ENCODE measurements at places on chromosomes 2 and 18.

- DNase-seq = no peak
These were observed 64.5 kb upstream of the ADAM23 start for GRCh38 chr2:206378835-206379234.

- DNase-seq = no peak
These were observed 526.3 kb upstream of the DCC start for GRCh38 chr18:51813740-51814139.

GRCh38 chr2:68287580-68288441 is 31.9 kb downstream of the CNRIP1 start:
- DNase-seq = peak; percentile 93

- no peak for DNase-seq
These were observed 122.1 kb downstream of the MGAT5 start for GRCh38 chr2:134375935-134376334.

GRCh38 chr18:60555625-60556024 is 183.1 kb upstream of the MC4R start:
- peak; percentile 7 for DNase-seq

- DNase-seq = no peak
These were observed 231.9 kb upstream of the SIX2 start for GRCh38 chr2:45241061-45241561.

DNA sequence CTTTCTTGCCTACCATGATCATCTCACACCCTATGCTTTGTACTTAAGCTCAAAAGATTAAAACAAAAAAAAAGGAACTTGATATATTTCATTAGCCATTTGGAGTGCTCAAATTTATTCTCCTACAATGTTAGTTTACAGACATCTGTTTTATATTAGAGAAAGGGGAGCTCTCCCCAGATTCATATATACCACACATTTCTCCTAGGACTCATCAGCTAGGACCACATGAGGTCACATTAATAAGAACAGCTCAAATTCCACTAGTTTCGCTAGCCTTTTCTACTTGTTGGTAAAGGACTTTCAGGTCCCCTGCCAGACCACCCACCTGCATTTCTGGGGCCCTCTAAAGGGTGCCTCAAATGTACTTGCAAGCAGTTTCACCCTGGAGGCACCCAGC is 151.2 kb upstream of the MMADHC start:
- DNase-seq = no peak

DNA sequence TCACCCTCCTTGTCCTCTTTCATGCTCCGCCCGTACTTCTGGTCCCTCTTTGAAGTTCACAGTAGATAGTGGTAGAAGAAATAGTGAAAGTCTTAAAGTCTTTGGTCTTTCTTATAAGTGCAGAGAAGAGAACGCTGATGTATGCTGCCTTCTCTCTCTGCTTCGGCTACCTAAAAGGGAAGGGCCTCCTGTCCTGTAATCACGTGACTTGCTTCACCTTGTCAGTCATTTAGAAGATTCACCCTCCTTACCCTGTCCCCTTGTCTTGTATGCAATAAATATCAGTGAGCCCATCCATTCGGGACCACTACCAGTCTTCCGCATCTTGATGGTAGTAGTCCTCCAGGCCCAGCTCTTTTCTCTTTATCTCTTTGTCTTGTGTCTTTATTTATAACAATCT is 144.6 kb downstream of the ARL4C start:
- no peak for DNase-seq

GRCh38 chr2:81984969-81985637 is 1680.6 kb upstream of the LRRTM1 start:
- DNase-seq = no peak

DNA sequence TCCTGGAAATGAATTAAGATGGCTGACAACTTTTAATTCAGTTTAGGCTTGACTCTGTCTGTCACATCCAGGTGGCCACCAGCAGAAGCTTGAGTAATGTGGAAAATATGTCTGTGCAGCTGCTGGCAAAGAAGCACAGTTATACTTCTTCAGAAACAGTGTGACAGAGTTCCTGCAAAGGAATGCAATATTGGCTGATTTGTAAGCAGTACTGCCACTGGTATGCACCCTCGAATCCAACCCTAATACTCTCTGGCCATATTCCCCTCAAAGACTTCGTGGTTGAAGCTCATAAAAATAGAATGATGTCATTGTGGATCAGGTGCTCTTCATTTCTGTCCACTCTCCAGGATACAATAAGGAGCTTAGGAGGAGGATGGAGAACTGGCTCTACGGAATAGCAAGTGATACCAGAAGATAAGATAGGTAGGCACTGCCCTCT is 86.2 kb downstream of the METTL8 start:
- peak; percentile 20 for DNase-seq

DNA sequence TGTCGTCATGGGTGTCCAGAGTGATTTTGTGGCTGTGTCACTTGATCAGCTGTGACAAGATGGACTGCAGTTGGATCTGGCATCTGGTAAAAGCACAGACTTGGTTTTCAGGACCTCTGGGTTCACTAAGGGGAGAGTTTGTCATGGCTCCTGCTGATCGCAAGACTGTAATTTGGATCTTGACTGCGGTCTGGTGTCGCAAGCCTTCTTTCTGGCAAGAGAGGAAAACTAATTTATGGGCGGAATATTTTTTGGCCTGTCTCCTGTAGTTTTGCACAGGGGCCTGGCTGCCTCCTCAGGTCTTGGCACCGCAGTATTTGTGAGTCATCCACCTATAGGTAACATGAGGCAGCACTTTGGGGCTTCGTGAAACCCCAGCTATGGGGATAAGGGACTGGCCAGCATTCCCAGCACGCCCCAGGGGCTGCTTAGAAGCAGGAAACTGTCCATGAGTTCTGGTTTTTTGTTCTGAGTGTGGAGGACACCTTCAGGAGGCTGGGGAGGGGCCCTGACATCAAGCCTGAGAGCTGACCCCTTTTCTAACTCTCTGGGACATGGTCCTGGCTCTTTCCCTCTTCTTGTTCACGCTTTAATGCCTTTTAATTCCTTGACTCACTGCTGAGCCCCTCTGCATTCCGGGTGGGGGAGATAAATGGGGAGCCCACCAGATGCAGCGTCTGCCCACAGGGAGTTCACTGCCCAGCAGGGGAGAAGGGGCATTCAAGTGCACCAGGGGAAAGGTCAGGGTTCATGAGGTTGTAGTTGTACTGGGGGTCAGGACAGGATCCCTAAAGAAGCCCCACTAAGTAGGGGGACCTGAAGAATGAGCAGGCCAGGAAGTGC is 12.2 kb downstream of the SH3BP4 start:
- no peak for DNase-seq

GRCh38 chr2:3940661-3941060 is 237.3 kb downstream of the DCDC2C start:
- DNase-seq = no peak

- DNase-seq = peak; percentile 87
These were observed 156.0 kb downstream of the TANC1 start for GRCh38 chr2:159124441-159124911.

DNA sequence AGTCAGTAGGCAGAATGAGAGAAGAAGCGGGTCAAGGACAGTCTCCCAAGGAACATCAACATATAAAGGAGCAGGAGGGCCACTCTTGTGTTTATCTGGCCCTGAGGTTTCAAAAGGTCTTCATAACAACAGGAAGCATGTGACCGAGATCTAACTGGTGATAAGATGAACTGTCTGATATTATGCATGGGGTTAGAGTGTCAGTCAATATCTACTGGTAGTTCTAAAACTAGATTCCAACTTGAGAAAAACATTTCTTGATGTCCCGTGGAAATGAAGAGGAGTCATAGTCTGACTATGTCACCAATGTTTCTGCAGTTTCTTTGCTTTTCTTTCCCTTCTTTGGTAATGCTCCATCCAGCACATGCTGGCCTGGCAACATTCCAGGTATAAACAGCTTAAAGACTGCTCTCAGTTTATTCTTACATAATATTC is 77.5 kb upstream of the ITPRID2 start:
- peak; percentile 67 for DNase-seq

- DNase-seq = no peak
These were observed 102.2 kb downstream of the VIT start for GRCh38 chr2:36798724-36799123.

DNA sequence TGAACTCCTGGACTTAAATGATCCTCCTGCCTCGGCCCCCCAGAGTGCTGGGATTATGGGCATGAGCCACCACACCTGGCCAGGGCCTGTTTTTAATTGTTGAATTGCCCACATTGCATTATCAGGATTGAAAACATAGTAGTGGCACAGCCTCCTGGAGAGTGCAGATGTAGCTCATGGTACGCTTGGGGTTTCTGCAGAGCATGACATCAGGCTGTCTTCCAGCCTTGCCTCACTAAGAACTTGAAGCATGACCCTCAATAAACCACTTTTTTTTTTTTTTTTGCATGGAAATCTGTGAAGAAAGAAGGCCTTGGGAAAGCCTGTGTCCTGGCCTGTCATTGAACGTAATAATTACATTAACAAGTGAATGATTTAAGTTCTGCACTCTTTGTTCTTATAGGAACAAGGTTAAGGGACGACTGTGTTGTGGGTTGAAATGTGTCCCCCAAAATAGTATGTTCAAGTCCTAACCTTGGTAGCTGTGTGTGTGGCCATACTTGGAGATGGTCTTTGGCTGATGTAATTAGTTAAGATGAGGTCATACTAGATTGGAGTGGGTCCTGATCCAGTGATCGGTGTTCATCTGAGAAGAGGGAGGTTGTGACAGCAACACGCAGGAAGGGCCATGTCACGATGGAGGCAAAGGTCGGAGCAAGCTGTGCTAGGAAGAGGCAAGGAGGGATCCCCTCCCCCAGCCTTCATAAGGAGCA is 90.2 kb downstream of the AGAP1 start:
- no peak for DNase-seq

- DNase-seq = no peak
These were observed 627.0 kb upstream of the SLC39A10 start for GRCh38 chr2:195029804-195030654.

DNA sequence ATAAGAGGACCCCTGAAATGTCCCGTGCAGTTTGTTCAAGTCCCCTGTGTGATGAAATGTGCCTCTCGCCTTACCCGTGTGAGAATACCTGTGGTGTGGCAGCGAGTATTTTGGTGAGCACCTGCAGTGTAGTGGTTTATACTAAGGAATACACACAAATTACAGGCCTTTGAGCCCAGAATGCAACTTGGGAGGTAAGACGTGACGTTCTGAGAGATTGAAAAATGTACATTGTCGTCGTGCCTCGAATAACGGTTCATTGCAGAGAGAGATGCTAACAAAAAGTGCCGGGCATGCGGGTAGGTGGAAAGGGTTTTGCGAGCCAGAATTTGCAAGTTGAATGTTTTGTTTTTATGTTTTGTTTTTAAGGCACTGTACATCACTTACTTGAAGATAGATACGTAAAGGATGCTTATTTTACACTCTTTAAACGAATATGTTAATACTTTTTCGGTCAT is 867 bp downstream of the RBBP8 start:
- peak; percentile 50 for DNase-seq

GRCh38 chr2:152520759-152521158 is 185.8 kb downstream of the FMNL2 start:
- DNase-seq = no peak

- DNase-seq = peak; percentile 14
These were observed 32.6 kb downstream of the MARCHF4 start for GRCh38 chr2:216339456-216340279.

- DNase-seq = no peak
These were observed 131.0 kb upstream of the CHAC2 start for GRCh38 chr2:53636596-53636995.

- DNase-seq = no peak
These were observed 20.8 kb upstream of the SIX3 start for GRCh38 chr2:44920751-44921150.

DNA sequence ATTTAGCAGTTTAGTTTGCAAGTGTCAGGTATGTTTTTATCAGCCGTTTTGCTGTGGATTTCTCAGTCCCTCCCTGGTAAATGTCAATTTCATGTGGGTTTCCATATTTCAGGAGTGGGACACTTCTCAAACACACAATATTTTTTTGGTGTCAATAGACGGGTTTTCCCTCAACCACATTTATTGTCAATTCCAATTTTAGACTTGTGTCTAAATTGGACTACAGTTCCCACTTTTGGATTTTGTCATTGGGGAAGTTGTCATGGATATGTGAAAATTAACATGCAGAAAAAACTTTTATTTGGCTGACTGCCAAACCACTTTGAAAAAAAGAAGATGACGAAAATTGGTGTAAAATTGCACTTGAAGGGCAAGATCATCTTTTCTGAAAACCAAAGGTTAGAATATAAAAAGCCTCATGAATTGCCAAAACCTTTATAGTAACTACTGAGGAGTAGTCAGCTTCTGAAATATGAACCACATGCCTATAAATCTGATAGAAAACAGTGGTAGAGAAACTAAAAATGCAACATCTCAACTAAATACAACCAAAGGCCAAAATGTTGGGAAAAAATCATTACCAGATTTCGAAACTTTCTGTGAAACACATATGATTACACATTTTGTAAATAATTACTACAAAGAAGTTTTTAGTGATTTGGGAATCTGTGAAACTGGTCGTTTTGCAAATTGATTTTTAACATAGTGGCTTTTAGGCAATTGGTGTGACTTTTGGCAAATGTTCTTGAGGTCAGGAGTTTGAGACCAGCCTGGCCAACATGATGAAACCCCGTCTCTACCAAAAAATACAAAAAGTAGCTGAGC is 106.4 kb downstream of the BCL2L11 start:
- peak; percentile 61 for DNase-seq

- peak; percentile 93 for DNase-seq
These were observed 2.8 kb upstream of the CTDSP1 start for GRCh38 chr2:218396688-218397462.

DNA sequence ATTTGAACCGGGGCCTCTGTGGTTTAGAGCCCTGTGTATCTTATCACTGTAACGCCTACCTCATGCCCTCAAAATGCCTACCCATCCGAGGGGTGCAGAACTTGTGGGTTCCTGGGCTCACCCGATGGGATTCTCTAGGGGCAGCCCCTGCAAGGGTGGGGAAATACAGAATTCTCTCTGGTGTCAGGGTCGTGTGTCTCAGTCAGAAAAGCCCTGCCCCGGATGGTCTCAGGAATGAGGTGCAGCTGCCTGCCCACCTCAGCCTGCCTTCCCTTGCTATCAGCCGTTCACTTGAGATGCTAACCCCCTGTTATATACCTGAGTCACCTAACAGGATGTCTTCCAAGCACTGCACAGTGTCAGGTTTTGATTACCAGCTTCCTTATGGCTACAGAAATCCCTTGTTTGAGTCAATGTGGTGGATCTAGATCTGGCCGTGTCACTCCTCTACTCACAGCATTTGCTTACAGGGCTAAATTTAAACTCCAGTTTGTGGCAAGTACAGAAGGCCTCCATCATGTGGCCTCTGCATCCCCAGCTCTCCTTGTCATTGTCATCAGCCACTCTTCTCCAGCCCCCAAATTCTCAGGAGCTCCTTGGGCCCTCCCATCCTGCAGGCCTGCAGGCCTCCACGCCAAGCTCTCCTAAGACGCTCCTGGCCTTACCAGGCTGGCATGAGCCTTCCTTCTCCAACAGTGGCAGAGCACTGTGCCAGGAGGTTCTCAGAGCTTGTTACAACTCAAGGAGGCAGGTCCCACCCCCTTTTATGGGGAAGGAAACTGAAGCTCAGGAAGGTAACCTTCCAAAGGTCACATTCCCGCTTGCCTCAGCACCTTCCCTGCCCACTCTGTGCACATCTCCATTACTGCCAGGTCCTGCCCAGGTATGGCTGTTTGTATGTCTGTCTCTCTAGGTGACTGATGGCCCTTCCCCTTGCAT is 14.3 kb upstream of the MAP3K2 start:
- DNase-seq = no peak

Data from hematopoietic multipotent progenitor cell treated with erythropoietin and hydrocortisone succinate and interleukin-3 and kit ligand, for 4 days (in vitro differentiated cells).